NT2/D1 (cell line): ENCODE measurements at places on chromosomes 2 and 18.
A peak's percentile ranks its signal among the peaks of the same experiment; 100 is the strongest.

DNA sequence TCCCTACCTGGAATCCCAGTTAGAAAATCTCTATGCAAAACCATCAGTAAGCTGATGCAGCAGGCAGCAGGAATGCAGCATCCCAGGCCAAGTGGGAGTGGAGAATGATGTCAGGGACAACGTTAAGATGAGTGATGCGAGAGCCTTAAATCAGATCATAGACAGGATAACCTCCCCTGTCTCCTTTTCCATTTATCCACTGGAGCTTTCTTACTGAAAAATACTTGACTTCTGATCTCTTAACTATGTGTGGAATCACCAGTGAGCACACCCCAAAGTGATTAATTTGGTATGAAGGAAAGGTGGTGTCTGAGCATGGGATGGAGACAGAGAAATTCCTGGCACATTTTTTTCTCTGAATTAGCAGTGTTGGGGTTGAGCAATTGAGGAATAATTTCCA, 98.0 kb downstream of the RND3 start:
- no peak for DNase-seq

DNA sequence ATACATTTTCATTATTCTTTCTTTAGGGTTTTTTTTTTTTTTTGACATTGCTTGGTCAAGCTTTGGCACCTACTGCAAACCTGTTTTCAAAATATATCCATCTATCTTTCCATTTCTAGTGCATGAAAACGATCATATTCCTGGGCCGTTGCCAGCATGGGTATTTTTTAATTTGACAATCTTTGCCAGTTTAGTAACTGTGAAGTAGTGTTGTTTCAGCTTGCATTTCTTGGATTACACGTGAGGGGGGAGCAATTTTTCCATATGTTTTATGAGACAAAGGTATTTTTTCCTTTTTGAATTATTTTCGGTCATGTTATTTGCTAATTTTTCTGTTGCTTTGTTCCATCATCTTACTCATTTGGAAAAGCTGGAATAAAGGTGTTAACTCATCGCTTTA, 40.9 kb downstream of the TSHZ1 start:
- DNase-seq, result no peak

- DNase-seq, result no peak
Measured at GRCh38 chr2:120661551-120661950, 74.1 kb upstream of the GLI2 start.

GRCh38 chr2:187445051-187445450, 3.0 kb downstream of the CALCRL start:
- no peak for DNase-seq

GRCh38 chr2:143701785-143702184, 572.6 kb downstream of the ARHGAP15 start:
- no peak for DNase-seq

- DNase-seq, result no peak
Measured at GRCh38 chr2:38237311-38237710, 139.8 kb downstream of the ATL2 start.

DNA sequence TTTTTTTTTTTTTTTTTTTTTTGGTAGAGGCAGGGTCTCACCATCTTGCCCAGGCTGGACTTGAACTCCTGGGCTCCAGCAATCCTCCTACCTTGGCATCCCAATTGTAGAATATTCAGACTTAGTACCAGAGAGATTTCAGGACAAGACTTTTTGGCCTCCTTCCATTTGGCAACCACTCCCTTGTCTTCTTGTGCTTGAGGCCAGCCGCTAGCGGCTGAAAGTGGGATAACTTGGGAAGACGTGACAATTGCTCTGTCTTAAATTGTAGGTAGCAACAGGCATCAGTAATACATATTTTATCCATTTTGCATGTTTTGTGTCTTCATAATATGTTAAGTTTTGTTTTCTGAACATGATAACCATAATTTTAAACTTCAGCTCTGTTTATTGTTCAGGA, 53.3 kb upstream of the TTN start:
- DNase-seq, result no peak

DNA sequence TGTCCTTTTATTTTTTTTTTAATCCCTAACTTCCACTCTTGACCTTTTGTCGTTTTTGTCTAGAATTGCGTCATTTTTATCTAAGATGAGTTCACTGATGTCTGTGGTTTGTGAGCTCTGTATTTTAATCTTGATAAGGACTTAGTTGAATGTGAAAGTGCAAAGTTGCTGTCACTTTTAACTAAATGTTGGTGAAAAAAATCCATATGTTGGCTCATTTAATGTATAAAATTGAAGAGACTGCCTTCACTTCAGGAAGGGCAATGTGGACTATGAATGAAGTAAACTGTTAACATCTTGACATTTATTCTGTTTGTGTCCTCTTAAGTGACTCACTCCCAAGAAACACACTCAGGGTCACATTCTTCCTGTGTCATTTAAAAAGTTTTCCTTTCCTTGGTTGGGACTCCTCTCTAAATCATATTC, 256.6 kb upstream of the RASGRP3 start:
- no peak for DNase-seq

GRCh38 chr18:64966667-64967066, 784.1 kb upstream of the CDH7 start:
- no peak for DNase-seq

GRCh38 chr2:101991721-101992145, at the start of gene IL1R2:
Gene IL1R2, plus strand, starts transcription at chr2:101991960. Its CDS starts 16,616 bp downstream, at chr2:102008576.
- no peak for DNase-seq

DNA sequence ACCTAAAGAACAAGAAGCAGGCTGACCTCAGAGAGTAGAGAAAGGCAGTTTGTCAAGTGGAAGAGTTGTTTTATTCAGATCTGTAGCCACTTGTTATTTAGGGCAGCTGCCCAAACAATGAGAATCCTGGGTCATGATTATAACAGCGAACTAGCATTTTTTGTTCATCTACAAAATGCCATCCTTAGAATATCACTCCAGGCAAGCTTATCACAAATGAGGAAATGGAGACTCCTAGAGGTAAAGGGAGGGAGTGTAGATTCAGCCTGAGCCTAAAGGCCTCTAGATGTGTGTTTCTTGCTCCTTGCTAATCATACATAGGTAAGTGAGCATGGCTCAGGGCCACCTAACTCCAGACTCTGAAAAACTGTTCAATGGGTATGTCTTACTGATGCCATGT, 126.1 kb downstream of the HNMT start:
- DNase-seq, result no peak

DNA sequence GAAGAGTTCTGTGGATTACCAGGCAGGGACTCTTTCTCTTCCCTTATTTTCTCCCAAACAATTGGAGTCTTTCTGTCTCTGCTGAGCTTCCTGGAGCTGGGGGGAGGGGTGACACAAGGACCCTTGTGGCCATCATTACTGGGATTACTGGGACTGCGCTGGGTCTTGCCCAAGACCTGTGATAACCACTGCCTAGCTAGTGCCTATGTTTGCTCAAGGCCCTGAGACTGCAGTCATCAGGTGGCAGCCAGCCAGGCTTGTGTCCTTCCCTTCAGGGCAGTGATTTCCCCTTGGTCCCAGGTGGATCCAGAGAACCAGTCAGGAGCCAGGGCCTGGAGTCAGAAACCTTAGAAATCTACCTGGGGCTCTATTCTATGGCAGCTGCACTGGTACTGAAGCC, 355.6 kb downstream of the PARD3B start:
- no peak for DNase-seq

DNA sequence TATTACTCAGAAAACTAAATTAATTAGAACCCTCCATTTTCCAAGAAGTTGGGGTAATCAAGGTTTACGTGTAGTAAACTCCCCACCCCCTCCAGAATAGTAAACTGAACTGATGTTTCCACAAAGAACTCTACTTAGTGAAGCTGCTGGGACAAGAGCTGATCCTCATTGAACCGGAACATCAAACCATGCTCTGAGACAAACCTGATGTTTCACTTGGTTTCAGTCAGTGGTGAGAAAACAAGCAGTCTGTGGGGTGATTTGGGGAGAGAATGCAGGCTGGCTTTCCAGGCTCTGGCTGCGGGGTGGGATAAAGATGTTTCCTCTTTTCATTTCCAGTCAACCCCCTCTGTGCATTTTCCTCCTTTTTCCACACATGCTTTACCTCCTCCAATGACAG, 38.2 kb downstream of the CELF4 start:
- DNase-seq, result no peak

- no peak for DNase-seq
Measured at GRCh38 chr2:73133566-73134197, 20.9 kb upstream of the RAB11FIP5 start.

DNA sequence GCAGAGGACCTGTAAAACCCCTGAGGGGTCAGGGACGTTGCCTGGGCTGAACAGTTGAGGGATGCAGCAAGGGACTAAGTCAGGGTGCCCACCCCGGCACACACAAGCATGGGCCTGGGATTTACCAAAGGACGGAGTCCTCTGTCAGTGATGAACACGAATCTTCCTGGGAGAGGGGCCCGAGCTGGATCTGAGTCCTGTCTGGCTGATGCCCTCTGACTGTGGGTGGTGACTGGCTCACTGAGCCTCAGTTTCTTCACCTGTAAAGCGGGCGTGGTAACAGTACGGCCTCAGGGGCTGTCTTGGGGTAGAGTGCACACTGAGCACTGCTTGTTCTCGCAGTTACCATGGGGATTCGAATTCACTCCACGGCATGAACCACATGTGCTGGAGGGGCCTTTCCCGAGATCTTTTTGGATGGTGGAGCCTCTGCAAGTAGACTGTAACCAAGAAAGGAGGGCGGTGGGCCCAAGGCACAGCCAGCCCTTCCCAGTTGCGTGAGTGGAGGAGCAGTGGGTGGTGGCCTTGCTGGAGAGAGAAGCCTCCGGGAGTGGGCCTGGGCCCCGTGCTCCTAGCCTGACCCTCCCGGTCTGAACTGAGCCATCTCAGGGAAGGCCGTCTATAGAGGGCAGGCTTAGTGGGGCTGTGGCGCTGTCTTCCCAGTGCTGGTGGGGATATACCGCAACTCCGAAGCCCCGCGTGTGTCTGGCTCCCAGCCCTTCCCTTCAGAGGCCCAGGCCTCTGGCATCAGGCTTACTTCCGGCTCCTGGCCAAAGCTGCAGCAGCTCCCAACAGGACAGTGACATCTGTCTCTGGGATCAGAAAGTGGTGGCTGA, 130.8 kb upstream of the HS6ST1 start:
- no peak for DNase-seq

DNA sequence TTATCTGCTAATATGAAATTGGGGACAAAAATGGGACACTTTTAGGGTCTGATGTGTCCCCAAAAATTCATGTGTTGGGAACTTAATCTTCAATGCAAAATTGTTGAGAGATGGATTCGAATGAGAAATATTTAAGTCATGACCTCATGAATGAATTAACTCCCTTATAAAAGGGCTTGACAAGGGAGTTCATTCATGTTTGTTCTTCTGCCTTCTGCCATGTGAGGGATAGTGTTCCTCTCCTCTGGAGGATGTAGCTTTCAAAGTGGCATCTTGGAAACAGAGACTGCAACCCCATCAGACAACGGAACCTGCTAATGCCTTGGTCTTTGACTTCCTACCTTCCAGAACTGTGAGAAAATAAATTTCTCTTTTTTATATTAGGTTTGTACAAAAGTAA, 89.2 kb upstream of the LINC00305 start:
- DNase-seq, result no peak

- DNase-seq, result no peak
Measured at GRCh38 chr2:150495993-150496627, 8.6 kb upstream of the RND3 start.

DNA sequence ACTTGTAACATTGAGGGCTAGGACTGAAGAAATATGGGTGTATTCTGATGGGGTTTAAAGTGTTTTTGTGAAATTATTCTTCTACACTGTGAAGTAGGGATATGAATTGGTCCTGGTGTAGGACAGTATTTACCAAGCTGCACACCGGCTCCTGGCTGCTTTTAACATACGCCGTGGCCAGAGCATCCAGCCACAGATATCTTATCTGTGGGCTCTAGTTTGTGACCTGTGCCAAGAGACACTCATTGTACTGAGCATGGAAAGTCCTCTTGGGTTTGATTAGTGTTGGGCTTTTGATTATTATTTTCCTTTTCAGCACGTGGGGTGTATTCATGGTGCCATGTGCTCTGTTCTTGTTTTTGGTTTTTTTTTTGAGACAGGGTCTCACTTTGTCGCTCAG, 8.0 kb downstream of the USP39 start:
- DNase-seq, result no peak

GRCh38 chr2:230913406-230914143, 11.5 kb downstream of the GPR55 start:
- DNase-seq, result no peak

GRCh38 chr2:119463136-119463535, 31.5 kb downstream of the TMEM37 start:
- DNase-seq, result no peak

DNA sequence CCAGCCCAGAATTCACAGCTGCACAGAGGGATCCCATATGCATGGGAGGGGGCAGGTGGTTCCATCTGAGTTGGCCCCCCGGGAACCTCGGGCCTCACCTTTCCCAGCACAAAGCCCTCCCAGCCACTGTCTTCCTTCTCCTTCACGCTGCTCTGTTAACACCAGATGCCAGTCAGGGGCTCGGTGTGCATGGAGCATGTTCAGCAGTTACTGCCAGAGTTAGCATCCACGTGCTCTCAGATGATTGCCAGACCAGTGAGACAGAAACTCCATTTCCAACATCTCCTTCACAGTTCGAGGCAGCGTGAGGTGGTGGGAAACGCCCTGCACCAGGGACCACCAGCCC, 101.0 kb downstream of the PTGR3 start:
- DNase-seq, result no peak

DNA sequence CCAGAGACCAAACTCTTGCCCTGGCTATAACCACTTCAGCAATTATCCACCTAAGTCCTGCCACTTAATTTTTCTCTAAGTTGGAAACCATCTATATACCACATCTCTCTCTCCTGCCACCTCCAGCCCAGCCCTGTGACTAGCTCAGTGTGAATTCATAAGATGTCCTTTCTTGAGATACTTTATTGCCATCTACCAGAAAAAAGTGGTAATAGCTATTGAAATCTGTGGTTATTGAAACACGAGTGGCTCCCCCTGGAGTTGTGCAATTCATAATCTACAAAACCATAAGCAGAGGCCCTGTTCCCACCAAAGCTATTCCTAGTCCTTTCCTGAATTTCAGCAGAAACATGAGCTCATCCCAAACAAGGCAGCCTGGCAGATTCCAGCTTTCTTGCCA, 324.0 kb downstream of the TXNL1 start:
- no peak for DNase-seq

DNA sequence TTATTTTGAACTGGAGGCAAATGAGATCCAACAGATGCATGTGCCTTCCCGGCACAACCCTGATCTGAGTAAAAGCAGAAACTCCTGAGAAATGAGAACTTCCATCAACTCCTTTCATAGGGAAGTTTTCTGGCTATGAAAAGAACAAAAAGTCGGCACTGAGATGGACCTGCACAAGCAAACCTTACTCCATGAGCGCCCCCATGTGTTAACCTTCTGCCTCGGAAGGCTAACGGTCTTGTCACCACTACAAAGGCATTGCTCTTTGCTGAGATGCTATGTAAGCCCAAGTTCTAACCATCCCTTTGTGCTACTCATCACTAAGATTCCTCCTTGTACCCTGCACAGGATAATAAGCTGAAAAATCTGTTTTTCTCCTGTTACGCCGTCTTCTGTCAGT, 57.3 kb upstream of the SULT1C3 start:
- DNase-seq, result peak; percentile 63

GRCh38 chr18:72867746-72868584, at the start of gene NETO1:
Gene NETO1, minus strand, starts transcription at chr18:72867987. Its CDS starts 696 bp downstream, at chr18:72867291.
- DNase-seq, result no peak

GRCh38 chr18:49250816-49251388, 209.5 kb downstream of the DYM start:
- no peak for DNase-seq

- DNase-seq, result no peak
Measured at GRCh38 chr2:83633423-83633822, 825.7 kb downstream of the SUCLG1 start.
